ENCODE measurements at places on chromosomes 2 and 18.

DNA sequence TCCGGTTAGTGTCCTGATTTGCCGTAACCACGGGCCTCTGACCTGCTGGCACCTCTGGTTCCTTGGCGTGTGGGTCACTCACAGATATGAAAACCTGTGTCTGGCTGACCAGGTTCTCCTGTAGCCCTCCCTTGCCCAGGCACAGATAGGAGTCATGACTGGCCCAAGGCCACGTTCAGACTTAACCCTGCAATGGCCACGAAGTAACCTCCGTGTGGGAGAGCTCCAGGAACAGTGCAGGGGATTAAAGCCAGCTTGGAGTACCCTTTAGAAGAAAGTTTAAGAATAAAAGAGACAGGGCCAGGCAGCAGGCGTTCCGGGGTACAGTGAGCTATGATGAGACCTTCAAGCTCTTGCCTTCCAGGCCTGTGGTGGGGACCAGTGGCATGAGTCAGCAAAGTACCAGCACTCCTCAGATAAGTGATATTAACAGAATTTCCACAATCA, 25.5 kb downstream of the CENPO start:
- no peak for DNase-seq

DNA sequence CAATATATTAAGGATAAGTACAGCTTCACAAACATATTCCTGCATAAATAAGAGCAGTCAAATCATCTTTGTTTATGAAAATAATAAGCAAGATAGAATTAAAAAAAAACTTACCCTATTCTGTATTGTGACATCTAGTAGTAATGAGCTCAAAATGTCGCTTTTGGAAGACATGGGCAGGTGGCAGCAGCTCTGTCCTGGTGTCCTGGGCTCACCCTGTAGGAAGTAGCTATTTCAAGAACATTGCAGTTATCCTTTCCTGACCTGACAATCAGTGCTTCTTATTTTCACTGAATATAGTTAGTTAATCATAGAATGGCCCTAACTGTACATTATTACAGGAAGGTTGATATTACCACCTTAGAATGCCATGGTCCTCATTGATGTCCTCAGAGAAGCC, 229.1 kb downstream of the BABAM2 start:
- no peak for DNase-seq

GRCh38 chr2:204127238-204127637, 190.7 kb downstream of the ICOS start:
- no peak for DNase-seq

GRCh38 chr2:182946958-182947369, 80.5 kb upstream of the FRZB start:
- DNase-seq, result no peak

- no peak for DNase-seq
Observed at GRCh38 chr2:161250864-161251436, 57.3 kb upstream of the PSMD14 start.

All from pancreas (tissue), 10 donors.